Stimulated activated CD8-positive, alpha-beta memory T cell treated with anti-CD3 and anti-CD28 coated beads, Interleukin-4, amount 100 ng/mL, for 4 hours (primary cell): ENCODE measurements at places on chromosomes 5 and 9.

DNA sequence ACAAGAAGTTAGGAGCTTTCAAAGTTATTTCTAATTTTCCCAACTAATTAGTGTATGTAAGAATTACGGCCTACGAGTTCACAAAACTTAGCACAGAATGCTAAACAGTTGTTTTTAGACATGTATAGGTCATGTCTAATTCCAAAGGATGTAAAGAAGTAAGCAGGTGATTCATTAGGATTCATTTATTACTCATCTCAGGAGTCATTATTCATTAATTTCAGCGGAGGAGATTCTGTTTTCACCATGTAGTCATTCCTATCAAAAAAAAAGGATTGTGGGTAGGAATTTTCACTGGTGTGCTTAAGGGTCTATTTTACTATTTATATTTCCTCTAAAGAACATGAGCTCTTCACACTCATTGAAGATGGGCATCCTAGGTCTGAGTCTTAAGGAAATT lies 532.2 kb downstream of the ACTL7B start:
- no peak for DNase-seq

GRCh38 chr9:16191691-16192402 lies 639.0 kb downstream of the CCDC171 start:
- no peak for DNase-seq

- no peak for DNase-seq
Measured at GRCh38 chr9:129365196-129365595, 187.1 kb upstream of the IER5L start.

GRCh38 chr5:162762119-162762518 lies 675.3 kb upstream of the CCNG1 start:
- no peak for DNase-seq

DNA sequence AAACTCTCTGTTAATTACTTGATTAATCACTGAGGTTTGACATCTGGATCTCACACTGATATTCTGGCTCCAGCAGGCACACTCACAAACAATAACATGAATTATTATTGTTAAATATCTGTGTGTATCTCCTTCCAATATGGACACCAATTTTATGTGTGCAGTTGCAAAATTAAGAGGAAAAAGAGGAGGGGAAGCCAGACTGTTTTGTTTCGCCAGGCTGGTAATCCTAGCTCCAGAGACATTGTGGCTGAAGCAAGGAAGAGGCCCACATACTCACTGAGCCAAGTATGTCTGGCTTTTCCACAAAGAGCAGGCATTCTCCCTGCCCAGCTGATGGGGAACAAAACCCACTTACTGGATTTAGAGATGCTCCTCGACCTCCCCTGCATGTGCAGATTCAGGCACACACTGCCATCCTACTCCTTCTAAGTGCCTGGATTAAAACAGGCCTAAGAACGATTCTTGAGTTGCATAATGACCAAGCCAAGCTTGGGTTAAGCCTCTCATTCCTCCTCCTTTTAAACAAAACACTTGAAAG lies 181.9 kb downstream of the ESM1 start:
- DNase-seq = no peak

GRCh38 chr9:113599646-113600022 lies 136.1 kb downstream of the RGS3 start:
- no peak for DNase-seq

DNA sequence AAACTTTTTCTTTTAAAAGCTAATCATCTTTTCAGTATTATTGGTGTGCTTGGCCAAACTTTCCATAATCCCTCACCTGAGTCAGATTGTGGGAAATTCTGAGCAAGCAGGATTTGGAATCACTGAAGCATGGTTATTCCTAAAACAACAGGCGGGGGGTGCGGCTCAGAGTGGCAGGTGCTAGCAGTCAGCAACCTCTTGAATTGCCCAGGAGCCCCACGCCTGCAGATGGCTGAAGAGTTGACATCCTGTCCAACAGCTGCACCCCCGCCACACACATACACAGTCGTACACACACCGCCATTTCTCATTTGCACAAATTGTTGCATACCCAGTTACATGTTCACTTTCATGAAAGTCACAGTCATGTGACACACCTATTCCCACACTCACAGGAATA lies 96.6 kb downstream of the LHX2 start:
- no peak for DNase-seq

DNA sequence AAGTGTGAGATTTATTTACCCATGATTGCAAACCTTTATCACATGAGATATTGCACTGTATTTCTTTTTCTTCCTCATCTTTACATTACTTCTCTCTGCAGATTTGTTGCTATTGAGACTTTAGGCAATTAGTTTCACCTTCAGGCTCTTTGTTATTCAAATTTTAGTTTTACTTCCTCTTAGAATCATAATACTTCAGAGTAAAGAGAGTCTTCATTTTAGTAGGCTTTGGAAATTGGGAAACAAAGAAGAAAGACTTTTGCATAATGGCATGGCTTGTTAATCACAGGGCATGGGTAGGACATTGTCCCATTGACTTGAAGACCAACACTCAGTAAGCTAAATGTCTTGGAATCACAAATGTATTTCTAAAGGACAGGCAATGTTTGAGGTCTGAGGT lies 1.2 kb upstream of the PCDHGA5 start:
- no peak for DNase-seq

DNA sequence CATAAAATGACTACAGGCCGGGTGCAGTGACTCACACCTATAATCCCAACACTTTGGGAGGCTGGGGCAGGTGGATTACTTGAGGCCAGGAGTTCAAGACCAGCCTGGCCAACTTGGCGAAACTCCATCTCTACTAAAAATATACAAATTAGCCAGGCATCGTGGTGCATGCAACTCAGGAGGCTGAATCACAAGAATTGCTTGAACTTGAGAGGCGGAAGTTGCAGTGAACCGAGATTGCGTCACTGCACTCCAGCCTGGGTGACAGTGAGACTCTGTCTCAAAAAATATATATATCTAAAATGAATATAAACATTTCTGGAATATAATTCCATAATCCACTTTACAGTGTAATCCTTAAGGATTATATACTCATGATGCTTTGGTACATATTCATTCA lies 66.5 kb downstream of the TEX10 start:
- DNase-seq = no peak

GRCh38 chr9:33211695-33212393 lies 28.1 kb upstream of the SPINK4 start:
- DNase-seq = no peak

- DNase-seq = no peak
Measured at GRCh38 chr5:108003178-108003577, 332.4 kb upstream of the EFNA5 start.

GRCh38 chr5:60143942-60144549 lies 250.5 kb upstream of the PDE4D start:
- DNase-seq = no peak

- DNase-seq = no peak
Measured at GRCh38 chr9:97852399-97853055, 499 bp upstream of the FOXE1 start.

DNA sequence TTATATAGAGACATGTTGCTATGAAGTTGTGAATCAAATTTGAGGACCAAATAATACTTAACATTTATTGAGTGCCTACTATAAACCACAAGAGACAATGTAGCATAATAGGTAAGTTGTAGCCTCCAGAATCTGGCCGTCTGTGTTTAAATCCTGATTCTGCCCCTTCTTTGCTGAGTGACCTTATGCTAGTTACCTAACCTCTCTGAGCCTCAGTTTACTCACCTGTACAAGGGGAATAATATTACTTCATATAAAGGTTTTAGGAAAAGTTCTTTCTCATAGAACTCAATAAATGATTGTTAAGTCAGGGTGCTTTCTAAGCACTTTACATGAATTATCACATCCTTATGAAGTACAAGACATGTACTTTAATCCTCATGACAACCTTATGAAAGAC lies 120.6 kb downstream of the NDUFS4 start:
- DNase-seq = no peak

GRCh38 chr5:145960848-145961600 lies 24.6 kb downstream of the SH3RF2 start:
- DNase-seq = no peak

- DNase-seq = no peak
Measured at GRCh38 chr5:85814596-85814995, 803.1 kb upstream of the COX7C start.

DNA sequence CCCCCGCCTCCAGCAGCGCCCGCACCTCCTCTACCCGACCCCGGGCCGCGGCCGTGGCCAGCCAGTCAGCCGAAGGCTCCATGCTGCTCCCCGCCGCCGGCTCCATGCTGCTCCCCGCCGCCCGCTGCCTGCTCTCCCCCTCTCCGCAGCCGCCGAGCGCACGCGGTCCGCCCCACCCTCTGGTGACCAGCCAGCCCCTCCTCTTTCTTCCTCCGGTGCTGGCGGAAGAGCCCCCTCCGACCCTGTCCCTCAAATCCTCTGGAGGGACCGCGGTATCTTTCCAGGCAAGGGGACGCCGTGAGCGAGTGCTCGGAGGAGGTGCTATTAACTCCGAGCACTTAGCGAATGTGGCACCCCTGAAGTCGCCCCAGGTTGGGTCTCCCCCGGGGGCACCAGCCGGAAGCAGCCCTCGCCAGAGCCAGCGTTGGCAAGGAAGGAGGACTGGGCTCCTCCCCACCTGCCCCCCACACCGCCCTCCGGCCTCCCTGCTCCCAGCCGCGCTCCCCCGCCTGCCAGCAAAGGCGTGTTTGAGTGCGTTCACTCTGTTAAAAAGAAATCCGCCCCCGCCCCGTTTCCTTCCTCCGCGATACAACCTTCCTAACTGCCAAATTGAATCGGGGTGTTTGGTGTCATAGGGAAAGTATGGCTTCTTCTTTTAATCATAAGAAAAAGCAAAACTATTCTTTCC lies 19.3 kb downstream of the CDKN2A start:
- no peak for DNase-seq

GRCh38 chr5:64505769-64506566 lies at the start of gene RGS7BP:
TSS of gene RGS7BP (plus strand) at chr5:64506015. CDS start at chr5:64506625, 610 bp downstream.
- DNase-seq = no peak

DNA sequence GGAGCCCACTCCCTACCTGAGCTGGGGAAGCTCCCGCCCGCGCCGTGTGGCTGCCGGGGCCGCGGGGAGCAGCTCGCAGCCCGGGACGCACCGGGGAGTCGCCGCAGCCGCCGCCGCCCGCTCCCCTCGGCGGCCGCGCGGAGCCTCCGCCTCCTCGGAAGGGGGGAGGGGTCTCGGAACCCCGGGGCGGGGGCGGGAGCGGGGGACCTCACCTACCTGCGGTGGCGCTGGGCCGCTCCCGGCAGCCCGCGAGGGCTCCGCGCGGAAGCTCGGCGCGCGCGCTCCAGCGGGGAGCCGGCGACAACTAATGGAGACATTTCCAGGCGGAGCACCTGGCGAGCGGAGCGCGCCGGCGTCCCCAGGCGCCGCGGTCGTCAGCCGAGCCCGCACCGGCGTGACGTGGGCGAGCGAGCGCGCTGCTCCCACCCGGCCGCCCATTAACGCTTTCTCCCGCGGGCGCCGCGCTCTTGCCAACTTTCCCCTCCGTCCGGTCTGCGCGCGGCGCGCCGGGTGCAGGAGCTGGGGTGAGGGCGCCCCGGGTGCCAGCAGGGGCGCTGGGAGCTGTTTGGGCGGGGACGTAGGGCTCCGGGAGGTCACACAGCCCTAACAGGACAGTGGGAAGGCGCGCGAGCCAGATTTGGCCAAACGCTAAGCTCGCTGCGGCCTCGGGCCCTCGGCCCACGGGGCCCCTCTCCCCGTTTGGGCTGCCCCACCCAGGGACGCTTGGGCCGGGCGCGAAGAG lies 4.3 kb upstream of the IRX4 start:
- no peak for DNase-seq

DNA sequence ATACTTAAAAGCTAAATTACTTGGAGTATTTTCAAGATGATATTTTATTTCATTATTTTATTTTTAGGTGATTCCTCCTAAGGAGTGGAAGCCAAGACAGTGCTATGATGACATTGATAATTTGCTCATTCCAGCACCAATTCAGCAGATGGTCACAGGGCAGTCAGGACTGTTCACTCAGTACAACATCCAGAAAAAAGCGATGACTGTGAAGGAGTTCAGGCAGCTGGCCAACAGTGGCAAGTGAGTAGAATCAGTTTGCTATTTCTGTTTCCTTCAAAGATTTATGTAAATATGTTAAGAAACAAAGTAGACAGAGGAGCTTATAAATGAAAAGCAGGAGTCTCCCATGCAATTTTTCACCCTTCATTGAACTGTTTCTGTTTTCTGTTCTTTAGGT lies 47.8 kb downstream of the KDM4C start:
- no peak for DNase-seq

- no peak for DNase-seq
Measured at GRCh38 chr9:119781886-119782285, 412.7 kb upstream of the BRINP1 start.

DNA sequence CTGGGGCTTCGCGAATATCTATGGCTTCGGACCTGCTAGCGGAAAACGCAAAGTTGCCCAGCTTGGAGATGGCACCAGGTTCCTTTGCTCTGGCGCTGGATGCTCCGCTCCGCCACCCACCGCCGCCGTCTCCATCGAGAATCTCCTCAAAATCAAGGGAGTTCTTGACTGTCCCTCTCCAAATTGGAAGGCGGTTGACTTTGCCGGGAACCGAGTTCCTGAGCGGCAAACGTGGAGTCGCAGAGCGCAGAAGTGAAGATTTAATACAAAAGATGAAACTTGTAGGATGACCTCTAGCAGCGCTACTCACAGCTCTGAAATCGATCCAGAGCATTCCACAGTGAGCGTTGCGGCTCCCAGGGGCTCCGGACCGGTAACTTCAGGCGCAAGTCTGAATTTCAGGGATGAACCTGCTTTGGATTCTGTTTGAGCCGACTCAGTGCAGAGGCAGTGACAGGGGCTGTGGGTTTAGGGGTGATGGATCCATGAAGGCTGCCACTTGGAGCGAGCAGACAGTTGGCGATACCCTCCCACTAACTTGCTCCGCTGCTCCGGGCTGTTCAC lies 1641.5 kb upstream of the C9orf72 start:
- no peak for DNase-seq

GRCh38 chr5:17269201-17269600 lies 51.8 kb downstream of the BASP1 start:
- DNase-seq = no peak

DNA sequence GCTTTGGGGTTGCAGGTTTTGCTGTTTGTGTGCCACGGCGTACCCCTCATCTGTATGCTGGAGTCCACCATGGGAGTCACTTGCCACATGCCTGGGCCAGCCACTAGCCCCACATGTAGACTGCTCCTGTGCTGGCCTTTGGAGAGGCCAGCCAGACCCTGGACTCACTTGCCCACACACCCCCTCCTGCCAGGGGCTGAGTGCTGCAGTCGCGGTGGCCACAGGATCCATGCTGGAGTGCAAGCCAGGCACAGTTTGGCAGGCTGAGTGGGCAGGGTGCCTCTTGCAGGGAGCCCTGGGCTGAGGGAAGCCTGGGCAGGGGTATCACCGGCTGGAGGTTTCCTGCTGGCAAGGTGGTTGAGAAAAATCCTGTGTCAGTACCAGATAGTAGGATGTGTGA lies 25.6 kb upstream of the GCNT1 start:
- no peak for DNase-seq

DNA sequence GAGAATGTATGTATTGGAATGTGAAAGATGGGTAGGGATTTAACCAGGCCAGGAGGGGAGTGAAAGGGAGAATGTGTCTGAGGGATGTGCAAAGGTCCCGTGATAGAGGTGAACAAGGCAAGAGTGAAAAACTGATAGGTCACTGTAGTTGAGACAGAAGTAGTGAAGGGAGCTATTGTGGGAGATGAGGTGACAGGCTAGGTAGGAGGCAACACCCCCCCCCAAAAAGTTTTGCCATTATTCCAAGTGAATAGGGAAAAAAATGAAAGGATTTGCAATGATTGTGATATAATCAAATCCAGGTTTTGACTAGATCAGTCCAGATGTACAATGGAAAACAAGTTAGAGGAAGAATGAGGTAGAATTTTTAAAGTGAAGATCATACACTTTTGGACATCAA lies 136.6 kb upstream of the GPR151 start:
- DNase-seq = no peak

- DNase-seq = no peak
Measured at GRCh38 chr9:92740446-92740961, 24.1 kb downstream of the BICD2 start.
